ENCODE measurements at places on chromosomes 6 and 20.

DNA sequence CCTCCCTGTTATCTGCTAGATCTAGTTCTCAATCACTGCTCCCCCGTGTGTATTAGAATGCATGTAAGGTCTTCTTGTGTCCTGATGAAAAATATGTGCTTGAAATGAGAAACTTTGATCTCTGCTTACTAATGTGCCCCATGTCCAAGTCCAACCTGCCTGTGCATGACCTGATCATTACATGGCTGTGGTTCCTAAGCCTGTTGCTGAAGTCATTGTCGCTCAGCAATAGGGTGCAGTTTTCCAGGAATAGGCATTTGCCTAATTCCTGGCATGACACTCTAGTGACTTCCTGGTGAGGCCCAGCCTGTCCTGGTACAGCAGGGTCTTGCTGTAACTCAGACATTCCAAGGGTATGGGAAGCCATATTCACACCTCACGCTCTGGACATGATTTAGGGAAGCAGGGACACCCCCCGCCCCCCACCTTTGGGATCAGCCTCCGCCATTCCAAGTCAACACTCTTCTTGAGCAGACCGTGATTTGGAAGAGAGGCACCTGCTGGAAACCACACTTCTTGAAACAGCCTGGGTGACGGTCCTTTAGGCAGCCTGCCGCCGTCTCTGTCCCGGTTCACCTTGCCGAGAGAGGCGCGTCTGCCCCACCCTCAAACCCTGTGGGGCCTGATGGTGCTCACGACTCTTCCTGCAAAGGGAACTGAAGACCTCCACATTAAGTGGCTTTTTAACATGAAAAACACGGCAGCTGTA lies 73.4 kb downstream of the PTPN1 start:
- DNase-seq = no peak

- no peak for DNase-seq
These were observed 220.1 kb downstream of the HACE1 start for GRCh38 chr6:104639668-104640067.

DNA sequence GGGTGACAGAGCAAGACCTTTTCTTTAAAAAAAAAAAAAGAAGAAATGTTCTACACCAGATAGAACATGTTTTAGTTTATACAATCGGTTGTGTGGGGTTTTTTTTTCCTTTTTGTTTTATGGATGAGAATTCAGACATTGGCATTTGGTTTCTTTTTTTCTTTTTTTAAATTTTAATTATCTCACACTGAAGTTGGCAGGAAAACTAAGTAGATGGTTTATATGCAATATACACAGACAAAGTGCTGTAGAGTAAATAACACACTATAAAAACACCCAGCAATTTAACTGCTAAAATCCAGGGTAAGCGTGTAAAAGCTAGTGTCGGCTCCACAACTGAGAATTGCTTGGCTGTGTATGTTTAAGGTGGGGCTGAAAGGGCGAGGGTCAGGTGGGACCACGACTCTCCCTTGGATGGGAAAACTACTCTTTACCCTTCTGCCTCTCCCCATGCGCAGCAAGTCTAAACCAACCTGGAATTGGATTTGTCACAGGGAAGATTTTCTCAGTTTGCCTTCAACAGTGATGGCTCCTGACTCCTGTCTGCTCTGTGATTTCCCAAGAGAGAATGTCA lies 147.1 kb upstream of the MARCKS start:
- DNase-seq = no peak

GRCh38 chr20:12925863-12926793 lies 82.6 kb upstream of the SPTLC3 start:
- DNase-seq = no peak

DNA sequence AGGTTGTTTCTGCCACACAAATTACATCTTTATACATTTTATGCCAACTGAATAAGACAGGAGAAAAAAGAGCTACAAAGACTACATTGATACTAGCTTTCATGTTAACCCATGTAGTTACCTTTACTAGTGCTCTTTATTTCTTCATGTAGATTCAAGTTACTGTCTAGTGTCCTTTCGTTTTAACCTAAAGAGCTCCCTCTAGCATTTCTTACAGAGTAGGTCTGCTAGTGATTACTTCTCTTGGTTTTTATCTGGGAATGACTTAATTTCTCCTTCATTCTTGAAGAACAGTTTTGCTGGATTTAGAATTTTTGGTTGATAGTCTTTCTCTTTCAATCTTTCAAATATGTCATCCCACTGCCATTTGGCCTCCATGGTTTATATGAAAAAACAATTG lies 21.2 kb upstream of the NOP56 start:
- no peak for DNase-seq

DNA sequence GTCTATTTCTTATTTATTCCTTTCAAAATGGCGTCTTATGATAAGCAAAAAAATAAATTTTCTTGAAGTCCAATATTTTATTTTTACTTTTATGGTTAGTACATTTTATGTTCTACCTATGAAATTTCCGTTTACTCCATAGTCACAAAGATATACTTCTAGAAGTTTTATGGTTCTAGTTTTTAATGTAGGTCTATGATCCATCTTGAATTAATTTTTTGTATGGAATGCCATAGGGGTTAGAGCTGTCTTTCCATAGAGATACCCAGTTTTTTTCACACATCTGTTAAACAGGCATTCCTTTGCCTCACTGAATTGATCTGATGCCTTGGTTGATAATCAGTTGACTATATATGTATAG lies 24.9 kb upstream of the ASIP start:
- DNase-seq = no peak

- no peak for DNase-seq
These were observed 42.4 kb downstream of the RTN4IP1 start for GRCh38 chr6:106586815-106587415.

DNA sequence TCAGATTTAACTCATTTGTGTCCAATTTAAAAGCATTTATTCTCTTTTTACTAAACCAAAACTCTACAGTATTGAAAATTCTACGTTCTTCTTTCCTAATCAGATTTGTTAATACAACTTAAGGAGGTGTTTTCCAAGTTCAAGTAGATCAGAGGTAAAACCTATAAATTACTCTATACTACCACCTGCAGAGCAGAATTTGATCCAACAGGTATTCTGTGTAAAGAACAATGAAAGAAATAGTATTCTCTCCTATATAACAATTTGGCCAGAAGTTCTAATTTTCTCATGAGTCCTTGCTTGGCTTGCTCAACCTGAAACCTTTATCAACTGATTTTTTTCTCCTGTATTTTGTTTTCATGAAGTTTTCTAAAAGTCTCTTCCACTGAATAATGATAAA lies 28.5 kb upstream of the DST start:
- no peak for DNase-seq

DNA sequence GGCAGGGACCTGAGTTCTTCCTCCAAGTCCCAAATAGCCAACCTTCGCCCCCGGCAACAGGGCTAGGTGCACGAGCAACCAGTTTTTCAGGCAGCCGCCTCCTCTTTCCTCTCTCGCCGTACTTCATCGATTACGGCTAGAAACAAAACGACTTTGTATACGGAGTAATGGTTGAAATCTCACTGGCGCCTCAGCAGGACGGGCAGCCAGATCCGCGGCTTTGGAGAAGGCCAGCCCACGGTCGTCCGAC lies 333 bp upstream of the SMIM13 start:
- DNase-seq = no peak

DNA sequence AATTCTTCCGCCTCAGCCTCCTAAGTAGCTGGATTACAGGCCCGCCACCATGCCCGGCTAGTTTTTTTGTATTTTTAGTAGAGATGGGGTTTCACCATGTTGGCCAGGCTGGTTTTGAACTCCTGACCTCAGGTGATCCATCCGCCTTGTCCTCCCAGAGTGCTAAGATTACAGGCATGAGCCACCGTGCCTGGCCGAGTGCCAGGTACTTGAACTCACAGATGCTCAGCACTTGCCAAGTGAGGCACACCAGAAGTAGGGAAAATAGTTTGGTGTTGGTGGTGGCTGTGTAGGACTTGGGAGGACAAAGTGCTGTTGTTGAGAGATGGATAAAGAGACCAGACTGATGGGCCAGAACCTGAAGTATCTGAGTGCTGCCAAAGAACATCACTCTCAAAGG lies 40.0 kb upstream of the MBOAT1 start:
- no peak for DNase-seq

GRCh38 chr6:106913676-106914280 lies 60.8 kb downstream of the CD24 start:
- no peak for DNase-seq

DNA sequence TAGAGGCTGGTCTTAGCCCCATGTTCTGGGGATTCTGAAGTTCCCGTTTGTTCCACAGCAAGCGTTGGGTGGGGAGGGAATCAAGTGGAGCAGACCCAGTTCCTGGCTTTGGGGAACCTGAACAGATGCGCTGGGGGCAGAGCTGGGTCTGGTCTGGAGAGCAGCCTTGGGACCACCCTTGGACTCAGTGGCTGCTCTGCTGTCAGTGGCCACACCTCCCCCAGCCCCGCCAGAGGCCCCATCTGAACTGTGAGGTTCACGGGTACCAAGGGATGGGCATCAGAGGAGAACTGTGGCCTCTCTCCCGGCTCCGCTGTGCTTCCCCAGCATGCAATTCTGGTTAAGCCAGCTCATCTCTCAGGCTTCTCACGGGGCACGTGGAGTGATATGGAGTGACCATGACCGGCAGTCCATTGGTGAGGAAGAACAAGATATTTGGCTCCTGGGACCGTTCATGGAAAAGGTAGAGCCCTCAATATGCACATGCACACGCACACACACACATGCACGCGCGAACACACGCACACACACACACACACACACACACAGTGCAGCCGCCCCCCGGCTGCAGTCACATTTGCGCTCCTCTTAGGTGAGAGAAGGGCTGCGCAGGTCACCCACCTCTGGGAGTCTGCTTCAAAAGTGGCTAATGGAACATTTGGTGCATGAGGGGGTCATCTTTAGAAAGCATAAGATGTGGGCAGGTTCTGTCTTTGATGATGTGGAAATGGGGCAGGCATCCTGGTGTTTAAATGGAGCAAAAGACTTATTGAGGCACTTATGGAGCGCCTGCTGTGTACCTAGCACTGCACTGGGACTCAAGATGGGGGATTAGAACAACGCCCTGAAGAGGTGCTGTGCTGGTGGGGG lies 6.0 kb downstream of the DLGAP4 start:
- DNase-seq = no peak

DNA sequence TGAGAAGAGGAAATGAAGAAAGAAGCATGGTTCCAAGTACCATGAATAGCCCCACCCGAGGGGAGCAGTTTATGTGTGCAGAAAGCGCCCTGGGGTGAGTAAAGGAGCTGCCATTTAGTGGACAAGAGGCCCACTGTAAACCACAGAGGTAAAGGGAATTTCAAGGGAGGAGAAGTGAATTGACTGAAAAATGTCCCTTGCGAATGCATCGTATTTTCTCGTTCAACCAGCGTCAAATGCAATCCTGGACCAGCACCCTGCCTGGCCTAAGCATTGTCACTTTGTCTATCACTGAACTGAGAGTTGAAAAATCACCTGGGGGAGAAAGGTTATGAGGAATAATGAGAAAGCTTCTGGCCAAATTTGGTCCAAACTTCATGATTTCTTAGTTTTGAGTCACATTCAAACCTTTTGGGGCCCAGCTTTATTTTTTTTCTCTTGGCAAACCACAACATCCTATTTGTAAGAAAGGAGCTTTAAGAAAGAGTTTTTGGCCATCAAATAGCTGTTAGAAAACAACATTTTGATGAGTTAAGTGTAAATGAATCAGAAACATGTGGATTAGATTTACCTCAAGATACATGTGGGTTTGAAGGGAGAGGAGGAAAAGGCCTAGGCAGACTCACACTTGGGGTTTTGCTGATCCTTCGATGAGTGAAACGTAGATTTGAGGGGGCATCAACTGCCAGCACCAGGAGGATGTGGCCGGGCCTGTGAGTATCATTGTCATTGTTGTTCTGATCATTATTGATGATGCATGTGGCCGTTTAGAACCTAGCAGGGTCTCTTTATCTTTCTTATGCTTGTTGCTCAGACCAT lies 214.0 kb downstream of the CLIC5 start:
- no peak for DNase-seq

DNA sequence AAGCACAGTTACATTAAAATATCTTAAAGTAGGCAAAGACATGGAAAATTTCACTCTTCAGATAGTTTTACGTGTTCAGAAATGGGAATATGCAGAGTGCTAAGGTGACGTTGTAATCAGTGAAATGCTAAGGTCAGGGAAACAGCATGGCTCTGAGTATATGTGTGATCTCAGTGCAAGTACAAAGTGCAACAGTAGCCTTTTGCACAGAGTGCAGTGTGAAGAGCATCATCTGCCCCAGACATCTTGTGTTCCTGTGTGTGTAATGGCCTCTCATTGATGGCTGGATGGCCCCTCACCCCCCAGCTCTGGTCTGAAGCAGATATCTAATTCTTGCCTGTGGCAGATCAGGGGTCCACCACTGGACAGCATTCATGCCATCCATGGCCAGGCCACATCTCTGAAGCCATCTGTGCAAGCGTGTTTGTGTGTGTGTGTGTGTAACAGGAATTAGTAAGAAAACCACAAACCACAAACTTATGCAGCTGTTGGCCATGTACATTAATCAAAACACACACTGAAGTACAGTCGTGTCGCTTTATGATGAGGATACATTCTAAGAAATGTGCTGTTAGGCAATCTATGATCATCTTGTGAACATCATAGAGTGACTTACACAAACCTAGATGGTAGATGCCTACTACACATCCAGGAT lies 165.1 kb downstream of the RALGAPA2 start:
- DNase-seq = no peak

GRCh38 chr20:44739942-44740341 lies 5.7 kb upstream of the KCNK15 start:
- no peak for DNase-seq

DNA sequence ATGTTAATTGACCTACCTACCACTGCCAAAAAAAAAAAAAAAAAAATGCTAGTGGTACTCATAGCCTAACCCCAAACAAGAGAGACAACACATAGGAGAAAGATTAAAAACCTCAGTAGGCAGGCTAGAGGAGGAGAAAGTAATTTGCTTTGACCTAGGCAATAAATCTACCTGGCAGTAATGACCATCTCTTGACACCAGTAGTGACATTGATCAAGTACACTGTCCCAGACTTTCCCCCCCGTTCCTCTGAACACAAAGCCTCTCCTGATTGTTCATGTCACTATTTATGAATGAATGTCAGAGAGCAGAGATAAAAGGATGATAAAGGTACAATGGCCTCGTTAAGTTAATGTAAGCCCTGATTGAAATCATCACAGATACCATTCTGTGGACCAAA lies 746.8 kb downstream of the CBLN4 start:
- DNase-seq = no peak

- DNase-seq = peak; percentile 42
These were observed 1.1 kb downstream of the CDS2 start for GRCh38 chr20:5127859-5128424.

- no peak for DNase-seq
These were observed 38.9 kb upstream of the TNFAIP3 start for GRCh38 chr6:137827977-137828810.

DNA sequence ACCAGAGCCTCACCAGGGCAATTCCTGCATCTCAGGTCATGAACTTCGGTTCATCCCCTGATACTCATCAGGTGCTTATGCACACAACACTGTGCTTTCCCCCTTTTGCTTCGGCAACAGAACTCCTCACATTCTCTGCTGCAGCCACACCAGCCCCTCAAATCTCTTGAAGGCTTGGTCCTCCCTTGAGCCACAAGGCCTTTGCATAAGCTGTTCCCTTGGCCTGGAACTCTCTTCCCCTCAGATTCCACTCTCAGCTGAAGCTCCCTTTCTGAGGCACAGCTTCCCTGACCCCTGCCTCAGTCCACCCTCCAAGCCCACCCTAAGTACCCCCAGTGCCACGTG lies 76.4 kb downstream of the NOL4L start:
- no peak for DNase-seq

GRCh38 chr6:144214622-144215401 lies 64.5 kb downstream of the STX11 start:
- peak; percentile 4 for DNase-seq

All from head of caudate nucleus (tissue), 42 donors.